Effector CD4-positive, alpha-beta T cell (primary cell): ENCODE measurements at places on chromosomes 12 and 14.

DNA sequence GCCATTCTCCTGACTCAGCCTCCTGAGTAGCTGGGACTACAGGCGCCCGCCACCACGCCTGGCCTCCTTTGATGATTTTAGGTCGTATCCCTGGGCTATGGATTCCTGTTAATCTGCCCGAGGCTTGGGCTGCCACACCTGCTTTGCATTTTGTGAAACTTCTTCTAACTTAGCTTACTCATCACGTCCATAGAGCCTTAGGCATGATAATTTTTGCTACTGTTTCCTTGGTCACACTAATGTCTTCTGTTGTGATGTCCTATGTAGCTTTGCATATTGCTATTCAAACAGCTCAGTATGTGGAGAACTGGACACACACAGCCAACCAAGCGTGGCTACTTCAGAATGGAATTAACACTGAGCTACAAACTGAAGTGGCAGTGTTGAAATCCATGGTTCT, 47.5 kb upstream of the DDX11 start:
- DNase-seq: no peak

- DNase-seq: no peak
These were observed 3.2 kb upstream of the MLH3 start for GRCh38 chr14:75054421-75054820.

DNA sequence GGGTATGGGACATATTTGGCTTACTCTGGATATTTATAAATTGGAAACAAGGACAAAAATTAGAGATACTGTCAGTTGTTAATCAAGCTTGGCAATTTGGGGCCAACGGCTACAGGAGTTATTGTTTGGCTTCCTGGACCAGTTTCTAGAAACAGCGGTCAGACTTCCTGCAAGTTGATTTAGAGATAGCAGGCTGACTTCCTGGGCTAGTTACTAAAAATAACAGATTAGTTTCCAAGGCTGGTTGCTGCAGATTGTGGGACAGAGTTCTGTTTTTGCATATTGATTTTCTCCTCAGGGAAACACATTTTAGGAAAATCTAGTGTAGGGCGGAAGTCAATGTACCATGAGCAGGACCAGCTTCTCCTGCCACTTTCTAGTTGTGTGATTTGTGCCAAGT, 144.0 kb upstream of the TMPO start:
- no peak for DNase-seq

DNA sequence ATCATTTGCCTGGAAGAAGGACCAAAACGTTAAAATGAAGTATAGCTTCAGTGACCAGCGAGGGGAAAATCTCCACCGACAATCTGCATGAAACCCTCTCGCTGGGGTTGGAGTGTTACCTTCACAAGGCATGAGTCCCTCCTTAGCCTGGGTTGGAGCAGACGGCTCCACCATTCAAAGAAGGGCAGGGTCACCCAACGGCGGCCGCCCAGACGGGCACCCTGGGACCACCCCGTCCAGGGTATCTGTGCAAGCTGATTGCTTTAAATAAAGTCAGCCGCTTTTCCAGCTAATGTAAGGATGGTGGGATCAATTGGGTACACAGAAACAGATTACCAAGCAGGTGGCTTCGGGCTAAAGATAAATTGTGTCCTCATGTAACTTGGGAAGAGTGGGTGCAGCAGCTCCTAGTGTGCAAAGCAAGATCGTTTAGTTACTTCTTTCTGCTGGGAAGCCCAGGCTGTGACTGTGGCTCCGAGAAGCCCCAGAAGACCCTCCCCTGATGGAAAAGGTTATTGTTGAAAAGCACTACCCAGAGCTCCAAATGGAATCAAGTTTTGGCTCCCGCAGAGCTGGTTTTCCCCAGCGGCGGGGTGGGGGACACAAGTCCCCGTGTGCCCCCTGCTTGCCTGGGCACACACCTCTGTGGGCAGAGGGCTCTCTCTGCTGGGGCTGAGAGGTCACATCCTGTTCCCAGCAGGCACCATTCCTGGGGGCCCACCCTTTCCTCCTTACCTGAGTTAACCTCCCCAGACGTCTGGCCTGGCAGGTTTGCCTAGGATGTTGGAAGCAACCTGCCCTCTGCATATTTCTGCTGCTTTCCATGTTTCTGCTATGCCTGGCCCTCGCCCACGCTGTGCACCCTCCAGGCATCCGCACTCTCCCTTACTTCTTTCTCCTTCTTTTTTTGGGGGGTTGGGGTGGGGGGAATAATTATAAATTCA, 318.6 kb upstream of the DIO3 start:
- no peak for DNase-seq

DNA sequence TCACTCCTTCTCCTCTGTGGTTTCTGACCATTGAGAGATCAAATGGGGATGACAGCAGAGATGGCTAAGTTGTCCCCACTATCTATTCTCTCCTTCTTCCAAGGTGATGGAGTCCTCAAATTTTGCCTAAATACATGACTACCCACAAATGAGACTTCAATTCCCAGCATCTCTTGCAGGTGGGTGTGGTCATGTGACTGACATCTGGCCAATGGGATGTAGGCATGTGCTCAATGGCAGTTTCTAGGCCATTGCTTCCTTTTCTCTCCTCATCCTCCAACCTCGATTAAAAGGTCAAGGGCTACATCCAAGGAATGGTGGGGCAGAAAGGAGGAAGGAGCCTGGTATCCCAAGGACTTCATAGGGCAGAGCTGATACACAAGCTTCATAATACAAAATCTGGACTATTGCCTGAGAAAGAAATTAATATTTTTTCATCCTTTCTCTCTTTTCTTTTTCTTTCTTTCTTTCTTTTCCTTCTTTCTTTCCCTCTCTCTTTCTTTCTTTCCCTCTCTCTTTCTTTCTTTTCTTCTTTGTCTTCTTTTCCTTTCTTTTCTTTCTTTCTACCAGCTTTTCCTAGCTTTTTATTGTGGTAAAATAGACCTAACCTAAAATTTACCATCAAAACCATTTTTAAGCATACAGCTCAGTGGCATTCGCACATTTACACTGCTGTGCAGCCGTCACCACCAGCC, 100.9 kb upstream of the PRB2 start:
- DNase-seq: no peak
